Progenitor cell of endocrine pancreas (in vitro differentiated cells): ENCODE measurements at places on chromosomes 2 and 18.

- H3K4me1 ChIP-seq, result peaks cover 6% of the 10 kb centered on the region
- no peak for DNase-seq
- peaks cover 8% of the 10 kb centered on the region for H3K27me3 ChIP-seq
These were observed 47.4 kb upstream of the CYRIA start for GRCh38 chr2:16713011-16713423.

GRCh38 chr18:62030091-62030985 is 137.5 kb upstream of the RNF152 start:
- H3K4me1 ChIP-seq, result no peaks in the 10 kb centered on the region
- peaks cover 10% of the 10 kb centered on the region for H3K27me3 ChIP-seq
- no peak for DNase-seq
- no peak overlapping the region for H3K4me3 ChIP-seq
- no peak overlapping the region for H3K27ac ChIP-seq

- H3K36me3 ChIP-seq, result no peaks in the 10 kb centered on the region
- no peaks in the 10 kb centered on the region for H3K4me1 ChIP-seq
- no peak overlapping the region for H3K27ac ChIP-seq
- no peaks in the 10 kb centered on the region for H3K27me3 ChIP-seq
- H3K4me3 ChIP-seq, result no peak overlapping the region
These were observed 49.9 kb upstream of the RTN4 start for GRCh38 chr2:55099878-55100820.

DNA sequence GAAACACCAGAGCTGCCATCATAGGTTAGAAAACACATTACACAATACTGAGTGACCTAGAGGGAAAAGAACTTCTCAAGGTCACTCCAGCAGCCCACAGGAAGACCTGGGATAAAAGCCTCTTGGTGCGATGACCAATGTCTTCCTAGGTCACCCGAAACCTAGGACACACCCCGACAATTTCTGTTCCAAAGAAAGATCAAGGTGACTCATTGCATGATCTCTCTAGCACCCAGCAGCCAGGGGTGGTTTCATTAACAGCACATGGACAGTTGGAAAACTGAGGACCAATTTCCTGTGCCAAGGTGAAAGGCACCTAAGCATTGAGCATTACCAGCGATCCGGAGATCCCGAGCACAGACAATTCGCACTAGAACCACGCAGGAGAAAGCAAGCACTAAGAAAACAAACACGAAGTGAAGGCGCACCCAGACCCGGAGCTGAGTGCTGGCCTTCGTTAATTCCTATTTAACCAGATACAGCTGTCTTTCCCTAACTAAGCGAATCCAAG is 1.5 kb downstream of the CACNB4 start:
- H3K27ac ChIP-seq, result peak overlapping the region; percentile 39
- H3K27me3 ChIP-seq, result peaks cover 63% of the 10 kb centered on the region
- H3K4me3 ChIP-seq, result peak overlapping the region; percentile 85
- DNase-seq, result no peak

DNA sequence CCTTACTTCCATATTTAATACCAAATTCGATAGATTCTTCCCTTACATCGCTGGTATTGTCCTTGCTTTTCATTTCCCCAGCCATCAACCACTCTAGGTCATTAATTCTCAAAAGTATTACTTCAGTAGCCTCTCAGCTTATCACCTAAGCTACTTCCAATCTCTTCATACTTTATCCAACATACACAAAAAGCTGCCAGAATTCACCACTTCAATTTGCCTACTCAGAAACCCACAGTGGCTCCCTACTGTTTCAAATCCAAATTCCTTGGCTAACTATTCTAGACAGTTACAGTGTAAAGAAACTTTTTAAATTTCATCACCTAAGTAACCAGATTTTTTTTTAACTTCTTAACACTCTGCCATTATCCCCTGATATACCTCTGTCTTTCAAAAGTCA is 4.7 kb downstream of the SLC25A12 start:
- H3K4me1 ChIP-seq, result peaks cover 26% of the 10 kb centered on the region
- no peak for DNase-seq
- peaks cover 3% of the 10 kb centered on the region for H3K36me3 ChIP-seq
- no peak overlapping the region for H3K27ac ChIP-seq
- H3K27me3 ChIP-seq, result peaks cover 53% of the 10 kb centered on the region
- no peak overlapping the region for H3K4me3 ChIP-seq

DNA sequence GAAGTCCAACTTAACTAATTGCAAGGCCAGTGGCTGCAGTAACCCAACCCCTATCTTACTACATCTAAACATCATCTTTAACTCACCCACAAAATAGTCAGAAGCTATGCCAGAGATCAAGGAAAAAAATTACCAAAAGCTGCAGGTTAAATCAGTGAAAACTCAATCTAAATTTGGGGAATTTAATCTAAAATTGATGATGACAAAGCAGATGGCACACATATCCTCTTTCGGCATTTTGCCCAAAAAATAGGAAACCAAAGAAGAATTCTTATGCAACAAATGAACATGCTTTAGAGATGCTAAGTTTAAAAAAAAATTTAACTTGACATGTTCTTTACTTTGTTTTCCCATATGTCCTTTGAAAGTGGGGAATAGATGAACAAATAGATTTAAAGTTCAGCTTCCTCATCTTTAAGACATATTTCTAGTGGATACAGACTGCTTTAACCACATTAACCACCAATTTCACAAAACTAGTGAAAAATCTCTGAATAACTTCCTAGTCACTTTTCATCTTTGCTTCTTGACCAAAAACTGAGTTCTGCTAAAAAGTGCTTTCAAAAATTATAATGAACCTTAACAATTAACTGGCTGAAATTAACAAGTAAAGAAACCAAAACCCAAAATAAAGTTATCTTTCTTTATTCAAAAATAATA is 74.3 kb upstream of the CCDC150 start:
- H3K27ac ChIP-seq, result no peak overlapping the region
- H3K36me3 ChIP-seq, result peaks cover 7% of the 10 kb centered on the region
- H3K4me1 ChIP-seq, result peaks cover 2% of the 10 kb centered on the region

GRCh38 chr2:159897081-159897480 is 99.1 kb upstream of the CD302 start:
- H3K4me1 ChIP-seq, result peaks cover 33% of the 10 kb centered on the region
- H3K27ac ChIP-seq, result no peak overlapping the region
- no peaks in the 10 kb centered on the region for H3K36me3 ChIP-seq
- H3K4me3 ChIP-seq, result no peak overlapping the region
- peaks cover 31% of the 10 kb centered on the region for H3K27me3 ChIP-seq
- no peak for DNase-seq

- no peaks in the 10 kb centered on the region for H3K36me3 ChIP-seq
- H3K4me1 ChIP-seq, result no peaks in the 10 kb centered on the region
- no peak overlapping the region for H3K27ac ChIP-seq
- H3K4me3 ChIP-seq, result no peak overlapping the region
These were observed 74.3 kb downstream of the BCL2L11 start for GRCh38 chr2:111194835-111195621.

DNA sequence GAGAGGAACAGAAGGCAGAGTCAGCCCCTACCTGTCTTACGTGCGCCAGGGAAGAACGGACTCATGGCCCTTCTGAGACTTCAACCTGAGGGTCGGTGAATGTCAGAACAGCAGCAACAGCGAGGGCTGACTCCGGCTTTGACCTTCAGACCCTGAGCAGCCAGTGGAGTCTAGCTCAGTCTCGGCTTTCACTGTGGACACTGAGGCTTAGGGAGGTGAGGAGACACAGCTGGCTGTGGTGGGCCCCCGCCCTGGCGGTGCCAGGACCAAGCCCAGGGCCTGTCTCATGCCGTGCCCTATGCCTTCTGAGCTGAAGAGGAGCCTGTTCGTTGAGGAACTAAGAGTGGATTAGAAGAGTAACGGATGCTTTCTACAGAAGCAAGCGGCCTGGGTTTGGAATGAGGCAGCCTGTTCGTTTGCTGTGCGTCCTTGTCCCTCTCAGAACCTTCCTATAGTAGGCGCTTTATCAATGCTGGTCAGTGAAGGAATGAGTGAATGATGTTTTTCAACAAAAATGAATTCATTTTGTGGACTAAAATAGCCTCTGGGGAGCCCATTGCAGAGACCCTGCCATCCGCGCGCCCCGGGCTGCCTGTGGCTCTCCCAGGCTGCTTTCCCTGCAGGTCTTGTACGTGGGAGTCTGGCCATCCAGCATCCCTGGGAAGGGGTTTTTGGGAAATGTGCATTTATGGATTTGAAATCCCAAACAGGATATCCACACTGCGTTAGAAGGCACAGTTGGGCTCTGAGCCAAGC is 38.9 kb downstream of the ASB1 start:
- H3K4me3 ChIP-seq, result no peak overlapping the region
- no peaks in the 10 kb centered on the region for H3K27me3 ChIP-seq
- no peak for DNase-seq
- H3K27ac ChIP-seq, result no peak overlapping the region
- peaks cover 10% of the 10 kb centered on the region for H3K36me3 ChIP-seq

DNA sequence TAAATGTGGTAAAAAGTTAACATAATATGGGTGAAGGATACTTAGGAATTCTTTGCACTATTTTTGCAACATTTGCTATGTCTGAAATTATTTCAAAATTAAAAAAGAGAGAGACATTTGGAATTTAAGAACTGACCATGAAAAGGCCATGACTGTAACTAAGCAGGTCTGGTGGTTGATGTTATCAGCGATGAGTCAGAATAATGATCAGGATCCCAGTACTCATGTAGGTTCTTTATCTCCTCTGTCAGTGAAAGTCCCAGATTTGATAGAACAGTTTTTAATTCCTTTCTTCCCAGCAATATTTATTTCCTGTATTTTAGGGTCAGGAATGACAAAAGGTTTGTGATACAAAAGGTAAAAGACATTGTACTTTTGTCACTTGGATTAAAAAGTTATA is 242.4 kb upstream of the ZNF521 start:
- H3K4me3 ChIP-seq, result no peak overlapping the region
- no peak for DNase-seq
- H3K27ac ChIP-seq, result no peak overlapping the region
- peaks cover 7% of the 10 kb centered on the region for H3K4me1 ChIP-seq
- no peaks in the 10 kb centered on the region for H3K36me3 ChIP-seq
- H3K27me3 ChIP-seq, result no peaks in the 10 kb centered on the region

GRCh38 chr2:6314218-6314960 is 551.3 kb downstream of the CMPK2 start:
- H3K4me1 ChIP-seq, result peaks cover 12% of the 10 kb centered on the region
- no peaks in the 10 kb centered on the region for H3K27me3 ChIP-seq
- H3K4me3 ChIP-seq, result no peak overlapping the region
- no peak for DNase-seq

DNA sequence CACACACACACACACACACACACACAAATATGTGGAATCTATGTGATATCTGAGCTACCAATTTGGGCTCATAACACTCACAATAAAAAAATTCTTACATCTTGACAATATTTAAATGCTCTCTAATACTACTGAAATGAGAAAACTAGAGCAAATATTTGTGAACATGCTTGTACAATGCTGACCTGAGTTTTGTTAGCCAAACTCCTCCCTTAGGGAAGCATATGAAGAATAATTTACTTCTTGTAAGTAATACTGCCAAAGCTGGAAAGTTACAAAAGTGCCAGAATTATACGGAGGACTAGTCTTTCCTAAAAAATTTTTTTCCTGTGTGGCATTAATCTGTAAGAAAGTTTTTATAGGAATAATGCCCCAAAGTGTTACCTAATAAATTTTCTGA is 18.5 kb downstream of the MBD2 start:
- H3K4me3 ChIP-seq, result no peak overlapping the region
- H3K36me3 ChIP-seq, result peaks cover 16% of the 10 kb centered on the region
- H3K4me1 ChIP-seq, result peaks cover 17% of the 10 kb centered on the region
- H3K27me3 ChIP-seq, result no peaks in the 10 kb centered on the region
- no peak overlapping the region for H3K27ac ChIP-seq

DNA sequence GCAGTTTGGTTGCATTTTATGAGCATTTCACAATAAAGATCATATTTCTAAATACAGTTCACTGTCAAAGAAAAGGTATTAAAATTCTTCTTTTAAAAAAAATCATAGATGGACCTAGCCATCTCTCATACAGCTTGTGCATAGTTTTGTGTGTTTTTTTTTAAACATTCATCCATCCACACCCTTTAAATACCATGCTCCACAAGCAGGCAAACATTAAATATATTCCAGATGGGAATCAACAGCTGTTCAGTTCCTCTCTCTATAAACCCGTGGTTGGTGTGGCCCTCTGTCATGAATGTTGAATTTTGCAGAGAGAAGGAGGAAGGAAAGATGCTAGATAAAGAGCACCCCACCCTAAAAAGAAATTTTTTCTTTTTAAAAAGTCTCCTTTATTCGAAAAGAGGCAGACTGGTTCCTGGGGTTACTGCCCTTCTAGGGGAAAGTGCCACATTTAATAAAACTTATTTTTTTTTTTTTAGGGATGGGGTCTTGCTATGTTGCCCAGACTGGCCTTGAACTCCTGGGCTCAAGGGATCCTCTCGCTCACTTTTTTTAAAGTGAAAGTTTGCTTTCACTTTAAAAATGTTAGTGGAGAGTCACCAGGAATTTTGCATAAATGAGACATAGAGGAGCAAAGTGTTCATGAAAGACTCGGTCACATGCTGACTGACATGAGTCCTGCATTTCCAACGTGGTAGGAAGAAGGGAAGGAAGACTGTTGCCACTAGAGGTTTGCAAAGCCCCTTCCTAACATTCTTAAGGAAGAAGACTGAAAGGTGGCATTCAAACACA is 73.9 kb upstream of the LMAN1 start:
- H3K36me3 ChIP-seq, result no peaks in the 10 kb centered on the region
- no peaks in the 10 kb centered on the region for H3K4me1 ChIP-seq
- peak overlapping the region; percentile 10 for H3K27ac ChIP-seq
- H3K4me3 ChIP-seq, result no peak overlapping the region
- peaks cover 15% of the 10 kb centered on the region for H3K27me3 ChIP-seq

DNA sequence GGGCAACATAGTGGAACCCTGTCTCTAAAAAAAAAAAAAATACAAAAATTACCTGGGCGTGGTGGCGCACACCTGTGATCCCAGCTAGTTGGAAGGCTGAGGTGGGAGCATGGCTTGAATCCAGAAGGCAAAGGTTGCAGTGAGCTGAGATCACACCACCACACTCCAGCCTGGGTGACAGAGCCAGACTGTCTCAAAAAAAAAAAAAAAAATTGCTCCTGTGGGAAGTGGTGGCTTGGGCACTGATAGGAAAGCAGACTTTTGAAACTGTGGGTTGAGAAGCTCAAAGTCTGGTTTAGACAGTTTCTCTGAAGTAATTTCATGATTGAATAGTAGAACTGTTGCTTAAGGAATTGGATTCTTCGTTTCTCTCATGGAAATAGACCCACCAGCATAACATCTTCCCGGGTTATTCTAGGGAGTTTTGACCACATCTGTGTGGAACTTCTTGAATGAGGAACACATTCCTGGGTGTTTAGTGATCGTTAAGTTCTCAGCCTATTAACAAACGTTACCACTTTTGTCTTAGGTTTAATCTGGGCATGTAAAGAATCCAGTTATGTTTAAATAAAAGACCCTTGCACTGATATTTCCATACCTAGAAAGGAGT is 33.5 kb downstream of the GRHL1 start:
- no peak overlapping the region for H3K4me3 ChIP-seq
- H3K27me3 ChIP-seq, result no peaks in the 10 kb centered on the region
- no peak overlapping the region for H3K27ac ChIP-seq
- DNase-seq, result no peak
- no peaks in the 10 kb centered on the region for H3K4me1 ChIP-seq

- no peak overlapping the region for H3K27ac ChIP-seq
- no peak for DNase-seq
- peaks cover 2% of the 10 kb centered on the region for H3K4me1 ChIP-seq
- no peaks in the 10 kb centered on the region for H3K36me3 ChIP-seq
- H3K27me3 ChIP-seq, result peaks cover 33% of the 10 kb centered on the region
These were observed 88.9 kb upstream of the SLC35G4 start for GRCh38 chr18:11520536-11520935.
